ENCODE measurements at places on chromosomes 13 and 19. TPM values are rescaled to one million over a fixed set of nuclear protein-coding genes. Genes with fewer than 3 reads are reported as not detected.

KLF5 gene
- polyA plus RNA-seq, result 0.30 TPM

PRTN3 gene
- not detected for polyA plus RNA-seq

LGALS14 gene
- not detected for polyA plus RNA-seq

KIR2DL1 gene
- polyA plus RNA-seq, result not detected

BRSK1 gene
- polyA plus RNA-seq, result not detected

FLT1 gene
- polyA plus RNA-seq, result 0.28 TPM

RASAL3 gene
- polyA plus RNA-seq, result 25.3 TPM

ATXN8OS gene
- polyA plus RNA-seq, result not detected

EHD2 gene
- not detected for polyA plus RNA-seq

PRR22 gene
- polyA plus RNA-seq, result not detected

LYPD4 gene
- polyA plus RNA-seq, result not detected

APOC1 gene
- polyA plus RNA-seq, result not detected

ZNF850 gene
- polyA plus RNA-seq, result 1.7 TPM

NTF4 gene
- not detected for polyA plus RNA-seq

SLC6A16 gene
- 1.2 TPM for polyA plus RNA-seq

KCTD12 gene
- 0.22 TPM for polyA plus RNA-seq

TNFSF13B gene
- 19.9 TPM for polyA plus RNA-seq

CYP4F22 gene
- polyA plus RNA-seq, result 0.21 TPM

DIAPH3 gene
- polyA plus RNA-seq, result 0.09 TPM

B3GNT8 gene
- polyA plus RNA-seq, result 0.73 TPM

LGALS7B gene
- not detected for polyA plus RNA-seq

KLK15 gene
- not detected for polyA plus RNA-seq

GPC6 gene
- not detected for polyA plus RNA-seq

ZNF497 gene
- 0.34 TPM for polyA plus RNA-seq

CCDC194 gene
- not detected for polyA plus RNA-seq

TPM4 gene
- polyA plus RNA-seq, result 163 TPM

OR4F17 gene
- polyA plus RNA-seq, result not detected

UPK1A gene
- polyA plus RNA-seq, result not detected

TEAD2 gene
- not detected for polyA plus RNA-seq

CEACAM3 gene
- polyA plus RNA-seq, result not detected

NFIX gene
- polyA plus RNA-seq, result not detected

NCAN gene
- not detected for polyA plus RNA-seq

ZNF526 gene
- polyA plus RNA-seq, result 7.7 TPM

FCER2 gene
- not detected for polyA plus RNA-seq

FCHO1 gene
- polyA plus RNA-seq, result 16.6 TPM

ZIC2 gene
- not detected for polyA plus RNA-seq

SIGLECL1 gene
- not detected for polyA plus RNA-seq

PTPRH gene
- not detected for polyA plus RNA-seq

MISP3 gene
- 0.22 TPM for polyA plus RNA-seq

RFXAP gene
- 2.5 TPM for polyA plus RNA-seq

ZNF700 gene
- polyA plus RNA-seq, result 3.9 TPM

SLC25A41 gene
- polyA plus RNA-seq, result not detected

SPRED3 gene
- 0.13 TPM for polyA plus RNA-seq

CAPN12 gene
- polyA plus RNA-seq, result 2.2 TPM

ZNF493 gene
- 21.3 TPM for polyA plus RNA-seq

ETHE1 gene
- 56.3 TPM for polyA plus RNA-seq
